ENCODE measurements at places on chromosomes 6 and 20.

DNA sequence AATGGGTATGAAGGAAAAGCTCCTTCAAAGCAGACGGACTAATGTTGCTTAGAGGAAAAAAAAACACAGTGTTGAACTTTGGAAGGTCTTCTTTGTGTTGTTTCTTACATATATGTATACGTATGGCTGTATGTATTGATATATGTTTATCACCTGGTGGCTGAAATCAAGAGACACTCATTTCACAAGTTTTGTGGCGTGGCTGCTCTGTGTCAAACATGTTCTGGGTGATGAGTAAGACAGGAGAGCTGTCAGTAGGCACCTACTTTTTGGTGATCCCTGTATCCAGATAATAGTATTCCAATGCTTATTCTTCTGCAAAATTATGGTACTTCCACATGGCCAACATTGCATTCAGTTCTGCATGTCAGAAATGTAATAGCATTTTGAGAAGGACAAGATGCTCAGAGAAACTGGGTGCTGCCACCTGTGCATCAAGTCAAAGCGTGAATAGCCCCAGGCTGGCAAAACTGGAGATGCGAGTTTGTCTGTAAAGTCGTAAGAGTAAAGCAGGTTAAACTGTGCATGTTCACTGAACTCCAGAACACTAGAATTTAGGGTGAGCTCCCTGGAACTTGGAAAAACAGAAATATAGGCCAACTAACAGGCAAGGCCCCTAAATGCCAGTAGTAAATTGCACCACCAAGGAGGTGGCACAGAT is 67.9 kb downstream of the ARMC2 start:
- no peak for DNase-seq

- DNase-seq: no peak
Measured at GRCh38 chr6:169048185-169048864, 205.3 kb downstream of the THBS2 start.

DNA sequence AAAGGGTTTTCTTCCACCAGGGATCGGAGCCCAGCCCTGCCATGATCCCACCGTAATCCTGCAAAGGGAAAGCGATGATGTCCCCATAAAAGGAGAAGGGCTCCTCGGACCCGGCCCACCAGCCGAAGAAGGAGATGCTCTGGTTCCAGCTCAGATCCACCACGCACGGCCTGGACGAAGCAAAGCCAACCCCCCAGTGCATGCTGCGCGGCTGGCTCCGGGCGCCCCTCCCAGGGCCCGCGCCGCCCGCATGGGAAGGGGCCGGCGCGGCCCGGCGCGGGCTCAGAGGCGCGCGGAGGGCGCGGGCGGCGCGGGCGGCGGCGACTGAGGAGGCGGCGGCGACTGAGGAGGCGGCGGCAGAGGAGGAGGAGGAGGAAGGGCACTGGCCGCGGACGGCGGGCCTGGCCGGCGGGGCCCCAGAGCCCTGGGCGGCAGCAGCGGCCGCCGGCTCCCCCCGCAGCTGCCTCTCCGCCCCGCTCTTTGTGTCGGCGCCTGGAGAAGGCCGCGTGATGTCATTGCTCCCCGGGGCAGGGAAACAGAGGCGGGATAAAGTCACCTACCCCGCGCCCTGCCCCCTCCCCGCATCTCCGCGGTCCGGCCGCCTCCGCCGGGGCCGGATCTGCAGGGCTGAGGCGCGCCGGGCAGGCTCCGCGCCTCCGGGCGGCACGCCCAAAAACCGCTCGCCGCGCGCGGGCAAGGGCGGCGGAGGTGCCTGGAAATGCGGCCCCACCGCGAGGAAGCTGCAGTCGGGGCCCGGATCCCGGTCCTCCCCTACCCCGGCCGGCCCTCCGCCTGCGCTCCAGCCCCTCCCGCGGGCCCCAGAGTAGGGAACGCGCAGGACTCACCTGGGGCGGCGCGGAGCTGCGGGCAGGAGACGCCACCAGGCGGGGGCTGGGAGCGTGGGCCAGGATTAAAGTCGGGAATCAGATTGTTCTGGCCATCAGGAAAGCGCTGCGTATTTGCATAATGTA is at the start of gene FAXC:
Gene FAXC (minus strand): TSS at position 504 of the 971 bp plus-strand sequence. CDS start 302 bp downstream, at position 202.
- DNase-seq: peak; percentile 50

DNA sequence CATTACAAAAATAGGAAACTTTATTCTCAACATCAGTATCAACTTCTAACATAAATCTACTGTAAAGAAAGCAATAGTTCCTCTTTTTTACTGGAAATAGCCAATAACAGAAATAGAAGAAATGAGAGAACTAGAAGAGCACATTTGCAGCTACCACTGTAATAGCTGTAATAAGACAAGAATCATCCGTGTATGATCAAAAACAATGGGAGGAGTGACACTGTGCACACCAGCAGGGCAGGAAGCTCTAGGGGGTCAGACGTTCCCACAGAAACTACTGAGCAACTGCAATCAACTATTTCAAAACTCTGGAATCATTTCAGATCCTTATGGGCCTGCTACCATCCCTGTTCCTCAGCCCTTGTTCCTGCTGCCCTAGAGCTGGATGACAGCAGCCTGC is 43.7 kb downstream of the NINL start:
- DNase-seq: no peak

- no peak for DNase-seq
Measured at GRCh38 chr6:109015176-109015575, 79.5 kb downstream of the SESN1 start.

DNA sequence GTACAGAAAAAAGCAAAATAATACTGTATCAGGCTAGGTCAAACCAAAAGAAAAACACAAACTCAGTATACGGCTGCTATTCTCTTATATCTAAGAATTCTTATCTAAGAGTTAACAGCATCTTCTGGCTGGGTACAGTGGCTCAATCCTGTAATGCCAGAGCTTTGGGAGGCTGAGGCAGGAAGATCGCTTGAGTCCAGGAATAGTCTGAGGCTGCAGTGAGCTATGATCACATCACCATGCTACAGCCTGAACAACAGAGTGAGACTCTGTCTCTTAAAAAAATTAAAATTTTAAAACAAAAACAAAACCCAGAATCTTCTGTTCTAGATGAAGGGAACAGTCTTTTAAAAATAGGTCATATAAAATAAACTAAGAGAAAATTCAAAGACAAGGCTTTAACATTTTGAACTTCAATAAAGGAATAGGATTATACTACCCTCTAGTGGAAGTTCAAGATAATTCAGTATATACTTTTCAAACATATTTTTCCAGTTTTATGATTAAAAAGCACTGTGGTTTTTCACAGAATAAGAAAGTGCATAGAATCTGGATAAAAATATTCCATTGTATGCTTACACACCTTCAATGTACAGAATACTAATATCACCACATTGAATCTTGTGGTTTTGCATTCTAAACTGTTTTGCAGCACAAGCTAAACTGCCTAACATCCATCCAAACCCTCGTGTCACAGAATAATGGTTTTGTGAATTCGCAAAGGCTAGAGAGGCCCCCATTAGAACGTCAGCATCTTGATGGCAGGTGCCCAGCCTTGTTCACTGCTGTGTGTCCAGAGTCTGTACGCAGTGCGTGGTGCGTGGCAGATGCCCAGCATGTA is 39.3 kb downstream of the DTNBP1 start:
- no peak for DNase-seq

GRCh38 chr20:63968928-63969760 is 586 bp downstream of the ZNF512B start:
- DNase-seq: no peak

DNA sequence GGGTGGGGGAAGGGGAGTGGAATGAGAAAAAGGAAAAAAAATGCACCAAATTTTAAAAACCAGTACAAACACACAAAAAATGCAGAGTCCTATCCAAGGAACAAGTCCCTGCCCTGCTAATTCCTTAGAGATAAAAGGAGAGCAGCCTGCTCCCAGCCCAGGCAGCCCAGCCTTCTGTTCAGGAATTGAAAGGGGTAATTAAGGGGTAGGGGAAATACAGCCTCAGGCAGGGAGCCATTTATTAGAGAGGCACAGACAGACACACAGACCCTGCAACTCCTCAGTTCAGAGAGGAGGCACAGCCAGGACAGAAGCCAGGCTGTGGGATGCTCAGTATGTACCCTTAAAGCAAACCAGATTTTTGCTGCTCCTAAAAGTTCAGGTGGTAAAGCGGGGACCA is 137.2 kb downstream of the EYA2 start:
- no peak for DNase-seq

DNA sequence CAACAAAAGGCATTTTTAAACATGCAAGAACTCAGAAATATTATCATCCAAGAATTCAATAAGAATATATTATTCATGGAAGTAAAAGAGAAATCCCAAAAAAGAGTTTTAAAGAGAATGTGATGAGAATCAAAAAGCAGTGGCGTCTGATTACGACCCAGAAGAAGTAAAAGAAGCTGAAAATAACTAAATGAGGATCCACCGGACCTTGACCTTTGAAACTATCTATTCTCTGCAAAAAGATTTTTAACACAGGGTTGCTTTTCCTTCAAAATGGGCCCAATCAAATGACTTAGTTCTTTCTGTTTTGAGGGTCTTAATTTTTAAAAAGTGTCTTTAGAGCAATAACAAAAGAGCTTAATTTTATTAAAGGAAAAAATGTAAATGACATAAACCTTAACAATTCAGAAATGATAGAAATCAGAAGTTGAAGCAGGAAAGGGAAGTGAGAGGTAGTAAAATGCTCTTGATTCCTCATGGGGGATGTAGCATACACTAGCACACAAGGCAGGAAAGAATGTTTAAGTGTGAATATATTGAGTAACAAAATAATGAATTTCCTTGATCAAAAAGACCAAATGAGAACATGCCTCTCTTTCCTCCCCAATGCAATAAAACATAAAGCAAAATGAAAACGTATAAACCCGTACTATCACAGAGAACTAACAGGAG is 223.1 kb upstream of the PRDM1 start:
- no peak for DNase-seq

GRCh38 chr6:47974106-47974505 is 136.9 kb downstream of the PTCHD4 start:
- no peak for DNase-seq

DNA sequence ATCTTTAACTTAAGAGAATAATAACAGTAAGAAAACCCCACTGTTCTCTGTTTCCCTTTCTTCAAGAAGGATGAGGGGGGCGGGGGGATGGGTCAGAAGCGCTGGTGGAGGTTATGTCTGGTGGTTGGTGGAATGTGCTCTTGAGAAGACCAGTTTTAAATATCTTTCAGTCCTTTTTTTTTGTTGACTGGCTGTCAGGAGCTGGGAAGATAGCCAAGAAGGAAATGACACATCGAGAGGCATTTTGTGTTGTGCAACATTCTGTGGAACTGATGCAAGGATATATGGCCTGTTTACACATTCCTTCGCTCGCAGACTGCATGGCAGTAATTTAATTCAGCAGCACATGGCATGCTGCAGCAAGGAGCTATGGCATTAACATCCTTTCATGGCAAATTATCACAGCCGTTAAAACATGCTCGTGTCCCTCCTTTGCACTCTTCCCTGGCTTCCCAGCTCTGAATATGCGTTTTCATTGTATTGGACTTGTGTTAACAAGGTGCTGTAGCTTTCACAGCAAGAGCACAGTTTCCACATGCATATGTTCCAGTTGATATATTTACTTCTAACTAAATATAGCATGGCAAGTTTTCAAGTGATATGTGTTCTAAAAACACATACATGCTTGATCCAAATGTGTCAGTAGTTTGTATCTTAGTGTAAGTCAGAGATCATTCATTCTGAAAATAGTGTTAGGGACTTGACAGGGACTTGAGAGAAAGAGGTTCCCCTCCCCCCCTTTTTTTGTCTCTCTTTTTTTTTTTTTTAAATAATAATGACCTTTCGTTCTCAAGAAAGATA is 68.2 kb upstream of the SUPT3H start:
- no peak for DNase-seq

- DNase-seq: no peak
Measured at GRCh38 chr20:8127553-8128255, 4.4 kb upstream of the PLCB1 start.

GRCh38 chr6:40586369-40587201 is 579 bp downstream of the LRFN2 start:
- no peak for DNase-seq

- no peak for DNase-seq
Measured at GRCh38 chr6:119647309-119647708, 297.7 kb upstream of the MAN1A1 start.

DNA sequence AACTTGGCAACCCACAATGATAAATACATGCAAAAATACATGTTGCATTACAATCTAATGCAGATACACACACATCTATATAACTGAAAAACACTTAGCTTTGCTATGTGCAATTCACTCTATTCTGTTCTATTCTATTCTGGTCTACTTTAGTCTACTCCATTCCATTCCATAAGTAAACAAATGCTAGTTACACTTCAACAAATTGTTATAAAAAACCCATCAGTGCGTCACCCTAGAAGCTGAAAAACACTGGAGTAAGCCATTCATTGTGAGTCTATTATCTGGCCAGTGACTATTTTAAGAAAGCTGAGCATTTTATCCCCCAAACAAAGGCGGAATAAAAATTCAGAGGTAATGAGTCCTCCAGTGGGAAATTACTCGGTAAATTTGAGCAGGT is 315.7 kb upstream of the EPHA7 start:
- DNase-seq: no peak

DNA sequence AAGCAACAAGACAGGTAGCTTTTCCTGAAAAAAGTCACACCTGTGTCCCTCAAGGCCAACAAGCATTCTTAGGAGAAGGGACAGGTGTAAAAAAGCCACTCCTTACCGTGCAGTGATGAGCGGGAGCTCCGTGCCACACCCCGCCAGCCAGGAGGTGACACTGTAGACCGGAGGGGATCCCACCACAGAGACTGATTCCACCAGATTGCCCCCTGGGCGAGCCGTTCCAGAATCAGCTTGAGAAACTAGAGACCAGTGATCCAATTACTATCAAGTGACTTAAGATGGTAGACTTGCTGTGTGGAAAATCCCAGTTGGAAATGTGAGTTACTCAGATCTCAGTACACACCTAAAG is 37.4 kb downstream of the PKHD1 start:
- DNase-seq: no peak
